ENCODE measurements at places on chromosomes 5 and 9. TPM values are rescaled to one million over a fixed set of nuclear protein-coding genes. Genes with fewer than 3 reads are reported as not detected.

RAI14 gene
- total RNA-seq: 117 TPM

DNA sequence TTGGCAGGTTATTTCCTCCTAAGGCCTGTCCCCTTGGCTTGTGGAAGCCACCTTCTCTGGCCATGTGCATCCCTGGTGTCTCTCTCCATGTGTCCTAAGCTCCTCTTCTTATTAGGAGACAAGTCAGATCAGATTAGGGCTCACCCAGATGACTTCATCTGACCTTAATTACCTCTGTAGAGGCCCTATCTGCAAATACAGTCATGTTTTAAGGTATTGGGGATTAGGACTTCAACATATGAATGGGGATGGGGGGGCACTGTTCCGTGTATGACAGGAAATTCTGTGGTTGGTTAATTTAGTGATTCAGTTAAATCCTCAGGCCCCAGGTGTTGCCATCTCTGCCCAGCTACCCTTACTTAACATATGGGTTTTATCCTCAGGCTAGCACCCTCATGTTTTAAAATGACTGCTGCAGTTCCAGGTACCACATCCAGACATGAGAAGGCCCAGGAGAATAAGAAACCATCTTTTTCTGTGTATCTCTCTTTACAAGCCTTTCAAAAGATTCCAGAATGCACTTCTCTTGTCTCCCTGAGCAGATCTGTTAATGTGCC is 51.9 kb upstream of the RAI14 start:
- no peak for DNase-seq

DNA sequence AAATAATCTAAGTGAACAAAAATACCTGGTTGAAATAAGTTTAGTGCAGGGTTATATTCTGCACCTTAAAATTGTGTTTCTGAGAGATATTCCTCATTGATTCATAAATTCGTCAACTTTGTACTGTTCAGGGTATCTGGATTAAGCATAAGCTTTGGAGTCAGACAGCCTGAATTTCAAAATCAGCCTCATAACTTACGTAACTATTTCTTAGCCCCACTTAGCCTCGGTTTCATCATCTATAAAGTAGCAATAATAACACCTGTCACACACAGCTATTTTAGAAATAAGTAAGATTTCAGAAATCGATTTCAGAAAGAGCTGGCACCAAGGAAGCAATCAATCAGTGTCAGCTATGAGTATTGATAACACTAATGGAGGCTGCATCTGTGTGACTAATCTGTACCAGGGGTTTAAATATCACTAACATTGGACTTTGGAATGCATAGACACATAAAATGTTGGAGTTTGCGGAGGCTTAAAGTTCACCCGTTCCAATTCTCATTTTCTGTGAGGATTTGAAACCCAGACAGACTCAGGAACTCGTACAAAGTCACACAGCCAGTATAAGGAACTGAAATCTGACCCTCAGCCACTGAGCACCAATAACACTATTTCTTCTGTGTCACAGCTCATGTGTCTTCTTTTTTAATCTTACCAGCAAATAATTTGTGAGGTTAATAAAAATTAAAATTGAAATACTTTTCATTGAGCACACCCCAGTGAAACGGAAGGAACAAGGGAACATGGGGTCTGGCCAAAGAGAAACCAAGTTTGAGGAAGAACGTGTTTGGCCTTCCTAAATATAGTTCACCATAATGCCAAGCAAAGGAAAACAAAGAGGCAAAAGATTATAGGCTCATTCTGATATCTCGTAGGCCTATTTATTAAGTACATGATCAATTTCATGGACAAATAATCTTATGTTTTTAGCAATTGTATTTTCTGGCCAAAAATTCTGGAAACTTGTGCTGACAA is 194.4 kb upstream of the PTGER4 start:
- no peak for DNase-seq

ARID3C gene
- total RNA-seq: 0.48 TPM

All from kidney epithelial cell (primary cell).